Eye (tissue), 1 donor: ENCODE measurements at places on chromosomes 1 and 21.

- DNase-seq = peak; percentile 61
Measured at GRCh38 chr1:10456661-10457060, 6.8 kb downstream of the CORT start.

DNA sequence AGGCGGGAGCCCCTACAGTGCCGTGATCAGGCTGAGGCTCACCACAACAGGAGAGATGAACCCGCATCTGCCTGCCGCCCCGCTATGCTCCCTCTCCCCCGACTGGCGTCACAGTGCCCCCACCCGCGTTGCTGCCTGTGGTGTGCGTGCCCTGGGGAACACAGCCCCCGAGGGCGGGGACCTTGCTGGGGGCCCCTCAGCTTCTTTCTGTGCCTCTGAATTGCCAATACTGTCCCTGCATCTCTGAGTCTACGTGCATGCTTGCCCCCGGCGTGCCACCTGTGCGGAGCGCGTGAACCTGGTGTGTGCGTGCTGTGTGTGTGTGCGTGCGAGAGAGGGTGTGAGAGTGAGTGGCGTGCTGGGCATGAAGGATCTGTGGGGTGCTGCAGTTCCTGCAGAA lies 10.3 kb downstream of the PARS2 start:
- DNase-seq = no peak

GRCh38 chr1:173413271-173413707 lies 63.8 kb upstream of the PRDX6 start:
- no peak for DNase-seq

DNA sequence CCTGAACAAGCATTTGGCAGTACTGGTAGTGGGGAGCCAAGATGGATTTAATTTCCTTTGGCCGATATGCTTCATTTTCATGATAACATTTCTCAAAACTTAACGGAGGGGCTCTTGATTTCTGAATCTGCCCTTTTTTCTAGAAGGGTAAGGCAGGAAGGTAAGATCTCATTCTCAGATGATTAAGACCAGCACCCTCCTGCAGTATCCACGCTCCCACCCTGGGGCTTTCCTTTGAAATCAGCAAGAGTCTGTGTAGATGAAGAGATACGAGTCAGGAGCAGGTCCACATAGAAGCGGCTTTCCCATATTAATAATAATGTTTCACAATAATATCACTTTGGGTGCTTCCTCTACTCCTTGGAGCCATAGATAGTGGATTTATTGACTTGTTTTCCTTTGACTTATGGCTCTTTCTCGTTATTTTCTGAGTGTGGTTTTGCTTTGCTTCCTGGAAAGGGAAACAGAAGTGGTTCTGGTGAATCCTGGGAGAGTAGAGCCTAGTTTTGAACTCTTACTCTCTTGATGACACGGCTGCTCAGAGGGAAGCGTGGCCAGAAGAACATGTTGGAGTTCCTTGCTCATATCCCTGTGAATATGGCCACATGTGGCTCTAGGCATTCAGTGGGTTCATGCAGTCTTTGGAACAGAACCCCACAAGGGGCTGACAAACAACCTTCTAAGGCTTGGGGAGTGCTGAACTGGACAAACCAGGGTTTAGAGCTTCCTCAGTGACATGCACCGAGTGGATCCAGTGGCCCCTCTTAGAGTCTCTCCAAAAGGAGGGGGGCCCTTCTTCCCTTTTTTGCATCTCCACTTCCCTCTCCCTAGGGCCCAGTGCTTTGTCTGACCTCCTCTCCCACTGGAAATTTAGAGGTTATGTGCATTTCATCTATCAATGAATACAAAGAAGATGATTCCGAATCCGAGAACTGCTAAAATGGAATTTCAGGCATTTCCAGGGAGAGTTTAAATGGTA lies 195.7 kb downstream of the DYRK1A start:
- no peak for DNase-seq

DNA sequence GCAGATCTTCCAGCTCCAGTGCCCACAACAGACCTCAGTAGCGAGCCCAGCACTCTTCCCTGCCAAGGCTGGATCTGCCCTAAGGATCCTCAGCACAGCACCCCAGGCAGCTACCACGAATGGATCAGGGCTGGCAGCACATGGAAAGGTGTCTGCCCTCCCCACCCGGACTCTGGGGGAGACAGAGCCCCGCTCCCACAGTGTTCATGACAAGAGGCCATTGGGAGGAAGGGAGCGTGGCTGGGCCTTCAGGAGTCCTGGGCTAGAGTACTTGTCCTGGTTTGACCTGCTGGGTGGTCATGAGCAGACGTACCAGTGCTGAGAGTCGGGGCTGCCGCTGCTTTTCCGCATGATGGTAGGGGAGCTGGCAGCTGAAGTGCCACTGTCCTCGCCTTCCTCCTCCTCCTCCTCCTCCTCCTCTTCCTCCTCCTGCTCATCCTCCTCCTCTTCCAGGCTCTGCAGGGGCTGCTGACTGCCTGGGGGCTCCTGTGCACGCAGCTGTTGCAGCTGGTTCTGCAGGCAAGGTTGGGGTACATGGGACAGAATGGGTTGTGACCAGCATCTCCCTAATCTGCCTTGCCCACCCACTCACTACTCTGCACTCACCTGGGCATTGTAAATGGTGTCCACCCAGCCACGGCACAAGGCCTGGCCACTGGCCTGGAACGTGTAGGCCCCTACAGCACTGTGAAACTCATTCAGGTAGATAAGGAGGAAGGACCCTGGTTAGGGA lies 2.9 kb upstream of the TNFRSF25 start:
- no peak for DNase-seq

DNA sequence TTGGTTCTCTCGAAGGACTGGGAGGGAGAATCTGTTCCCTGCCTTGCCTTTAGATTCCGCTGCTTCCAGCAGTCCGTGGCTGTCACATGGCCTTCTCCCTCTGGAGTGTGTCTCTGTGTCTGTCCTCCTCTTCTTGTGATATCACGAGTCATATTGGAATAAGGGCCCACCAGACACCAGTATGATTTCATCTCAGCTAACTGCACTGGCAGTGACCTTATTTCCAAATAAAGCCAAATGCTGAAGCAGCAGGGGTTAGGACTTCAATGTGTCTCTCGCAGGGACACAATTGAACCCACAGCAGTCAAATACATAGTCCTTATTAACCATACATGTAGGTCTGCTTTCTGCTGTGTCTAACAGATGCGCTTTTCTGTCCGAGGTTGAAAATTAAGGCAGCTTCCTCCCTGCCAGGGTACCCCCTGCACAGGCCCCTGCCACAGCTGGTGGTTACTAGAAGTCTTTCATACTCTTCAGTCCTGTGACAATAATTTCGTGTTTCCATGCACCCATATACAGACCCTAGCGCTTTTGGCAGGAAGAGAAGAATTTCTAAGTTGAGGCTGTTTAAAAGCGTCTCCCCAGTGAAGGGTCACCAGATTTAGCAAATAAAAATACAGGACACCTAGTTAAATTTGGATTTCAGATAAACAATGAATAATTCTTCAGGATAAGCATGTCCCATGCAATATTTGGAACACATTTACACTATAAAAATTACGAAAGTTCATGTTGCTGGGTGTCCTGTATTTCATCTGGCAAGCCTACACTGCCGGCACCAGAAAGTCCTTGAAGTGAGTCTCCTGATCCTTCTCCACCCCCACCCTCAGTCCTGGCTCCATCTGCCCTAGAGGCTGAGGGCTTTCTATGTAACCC lies 182.1 kb downstream of the ETS2 start:
- DNase-seq = peak; percentile 60

- DNase-seq = no peak
Measured at GRCh38 chr1:77030401-77031105, 163.3 kb downstream of the ST6GALNAC5 start.

GRCh38 chr1:145846201-145846612 lies 777 bp downstream of the NUDT17 start:
- DNase-seq = peak; percentile 77

GRCh38 chr21:27104846-27105431 lies 138.1 kb upstream of the ADAMTS5 start:
- no peak for DNase-seq

DNA sequence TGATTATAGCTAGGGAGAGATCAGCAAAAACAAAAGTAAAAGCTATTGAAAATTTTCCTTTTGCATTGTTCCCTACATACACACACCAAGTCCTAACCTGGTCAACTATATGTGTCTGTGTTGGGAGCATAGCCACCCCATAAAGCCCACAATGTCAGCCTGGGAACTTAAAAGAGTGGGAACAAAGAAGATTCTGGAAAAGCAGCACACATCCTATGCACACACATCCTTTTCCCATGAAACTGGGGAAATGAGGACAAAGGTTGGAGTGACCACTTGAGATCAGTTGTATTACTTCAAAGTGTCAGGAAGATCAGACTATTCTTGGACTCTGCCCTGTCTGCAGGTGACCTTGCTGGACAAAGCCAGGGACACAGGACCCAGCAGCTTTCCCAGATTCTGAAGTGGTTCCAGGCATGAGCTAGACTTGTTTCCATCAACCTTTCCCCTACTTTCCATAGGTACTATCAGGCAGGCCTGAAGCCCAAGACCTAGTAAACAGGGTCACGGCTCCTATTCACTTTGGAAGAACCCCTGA lies 15.9 kb downstream of the TXNIP start:
- no peak for DNase-seq

- DNase-seq = no peak
Measured at GRCh38 chr1:238001818-238002217, 111.1 kb upstream of the ZP4 start.

- no peak for DNase-seq
Measured at GRCh38 chr1:52759908-52760307, 33.7 kb downstream of the ZYG11B start.

DNA sequence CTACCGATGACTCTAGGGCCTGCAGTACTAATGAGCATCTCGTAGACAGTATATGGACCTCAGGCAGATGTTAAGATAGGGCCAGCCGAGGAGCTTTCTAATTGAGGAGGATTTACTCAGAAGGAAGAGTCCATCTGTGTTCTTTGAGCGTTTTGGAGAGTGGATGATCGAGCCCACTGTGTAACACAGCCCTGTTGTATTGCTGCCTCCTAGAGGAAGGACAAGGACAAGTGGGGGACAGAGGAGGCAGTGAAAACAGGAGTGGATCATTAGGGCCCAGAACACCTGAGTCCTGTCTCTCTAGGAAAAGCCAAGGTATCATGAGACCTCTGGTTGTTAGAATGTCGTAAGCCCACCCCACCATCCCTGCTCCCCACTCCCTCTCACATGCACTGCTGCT lies 62.9 kb downstream of the TBX19 start:
- no peak for DNase-seq

- DNase-seq = no peak
Measured at GRCh38 chr21:17848228-17848627, 29.1 kb upstream of the C21orf91 start.

GRCh38 chr1:11450310-11450709 lies 28.6 kb upstream of the DISP3 start:
- DNase-seq = no peak

- no peak for DNase-seq
Measured at GRCh38 chr1:11527541-11528452, 48.8 kb downstream of the DISP3 start.

DNA sequence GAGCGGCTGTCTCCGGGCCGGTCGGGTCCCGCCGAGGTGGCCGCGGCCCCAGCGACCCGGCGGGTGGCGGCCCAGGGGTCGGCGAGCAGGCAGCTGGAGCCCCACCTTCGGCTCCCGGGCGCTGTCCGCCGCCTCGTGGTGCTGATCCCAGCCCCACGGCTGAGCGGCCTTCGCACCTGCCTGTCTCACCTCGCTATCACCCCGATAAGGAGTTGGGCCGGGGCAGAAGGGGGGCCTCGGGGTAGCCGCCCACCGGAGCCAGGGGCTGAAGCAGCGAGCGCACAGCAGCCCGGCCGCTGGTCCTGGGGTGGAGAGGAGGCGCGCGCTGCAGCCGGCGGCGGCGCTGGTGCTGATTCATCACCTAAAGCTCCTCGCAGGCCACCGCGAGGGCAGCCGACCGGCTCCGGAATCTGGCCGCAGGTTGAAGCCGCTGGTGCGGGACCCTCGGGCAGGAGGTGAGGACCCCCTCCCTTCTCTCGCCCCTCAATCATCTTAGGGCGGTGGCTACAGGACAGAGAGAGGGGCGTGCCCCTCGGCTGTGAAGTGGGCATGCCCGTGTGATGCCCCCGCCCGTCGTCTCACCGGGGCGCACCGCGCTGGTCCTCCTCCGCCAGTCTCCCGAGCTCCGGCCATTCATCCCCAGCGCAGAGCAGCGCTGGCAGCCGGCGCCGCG lies 575 bp downstream of the TRIM67 start:
- peak; percentile 85 for DNase-seq

- DNase-seq = no peak
Measured at GRCh38 chr1:44101328-44101727, 17.3 kb upstream of the KLF17 start.

DNA sequence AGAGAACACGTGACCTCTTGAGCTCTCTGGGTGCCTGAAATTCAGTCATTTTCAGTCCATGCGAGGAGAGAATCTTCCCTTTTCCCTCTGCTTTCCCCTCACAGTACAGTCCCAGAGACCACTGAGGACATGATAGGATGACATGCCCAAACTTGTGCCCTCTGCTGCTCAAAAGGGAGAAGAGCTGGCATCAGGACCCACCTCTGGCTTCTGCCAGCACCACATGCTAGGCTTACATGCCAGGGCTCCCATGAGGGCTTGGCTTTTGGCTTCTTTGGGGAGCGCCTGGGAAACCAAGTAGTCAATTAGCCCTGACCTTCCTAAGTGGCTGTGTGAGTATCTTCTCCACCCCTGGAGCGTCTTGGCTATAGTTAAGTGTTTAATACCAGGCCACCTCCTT lies 13.8 kb upstream of the KCNQ4 start:
- DNase-seq = no peak

- DNase-seq = no peak
Measured at GRCh38 chr21:37204580-37204979, 62.6 kb downstream of the VPS26C start.

- peak; percentile 58 for DNase-seq
Measured at GRCh38 chr1:41696381-41696780, 211.9 kb upstream of the EDN2 start.

- peak; percentile 85 for DNase-seq
Measured at GRCh38 chr1:167936930-167937708, at the start of gene MPC2. Gene MPC2, minus strand, starts transcription at chr1:167937072. Its CDS starts 1,231 bp downstream, at chr1:167935841.

GRCh38 chr1:209513226-209513625 lies 70.3 kb upstream of the CAMK1G start:
- peak; percentile 51 for DNase-seq

GRCh38 chr1:26582836-26583460 lies 53.4 kb downstream of the RPS6KA1 start:
- DNase-seq = no peak

DNA sequence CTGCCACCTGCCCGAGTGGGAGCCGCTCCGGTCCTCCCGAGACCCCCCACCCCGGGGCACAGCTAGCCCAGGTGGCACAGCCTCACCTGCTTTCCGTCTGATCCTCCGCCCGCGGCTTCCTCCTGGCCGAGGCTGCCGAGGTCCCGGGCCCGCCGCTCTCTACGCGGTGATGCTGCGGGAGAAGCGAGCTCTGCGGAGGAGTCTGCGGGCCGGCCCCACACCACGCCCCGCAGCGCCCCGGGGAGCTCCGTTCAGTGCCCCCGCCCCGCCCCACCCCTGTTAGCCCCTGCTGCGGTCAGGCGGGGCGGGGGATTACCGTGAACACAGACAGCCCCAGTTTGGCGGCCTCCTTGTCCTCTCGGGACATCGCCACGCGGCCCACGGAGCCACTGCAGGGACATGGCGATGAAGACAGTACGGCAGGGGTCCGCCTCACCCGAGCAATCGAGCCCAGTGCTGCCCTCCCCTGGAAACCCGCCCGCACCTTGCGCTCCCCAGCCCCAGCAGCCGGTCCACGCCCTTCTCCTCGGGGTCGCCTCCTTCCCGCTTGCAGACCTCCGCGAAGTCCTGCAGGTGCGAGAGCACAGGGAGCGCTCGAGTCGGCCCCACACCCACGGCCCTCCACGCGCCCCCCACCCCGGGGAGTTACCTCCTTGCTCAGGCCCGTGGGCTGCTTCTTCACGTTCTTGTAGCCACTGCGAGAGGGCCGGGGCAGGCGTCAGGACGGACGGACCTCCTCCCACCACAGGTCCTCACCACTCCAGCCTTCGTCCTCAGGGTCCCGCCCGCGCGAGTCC lies 933 bp downstream of the C1orf35 start:
- DNase-seq = peak; percentile 58

- no peak for DNase-seq
Measured at GRCh38 chr1:198122693-198123092, 34.1 kb upstream of the NEK7 start.
